ENCODE measurements at places on chromosomes 12 and 14. TPM values are rescaled to one million over a fixed set of nuclear protein-coding genes. Genes with fewer than 3 reads are reported as not detected.

The RILPL2 gene
- total RNA-seq, result 3.1 TPM

The RDH12 gene
- total RNA-seq, result not detected

The TDG gene
- total RNA-seq, result 20.1 TPM

The IGFBP6 gene
- total RNA-seq, result 139 TPM

DNA sequence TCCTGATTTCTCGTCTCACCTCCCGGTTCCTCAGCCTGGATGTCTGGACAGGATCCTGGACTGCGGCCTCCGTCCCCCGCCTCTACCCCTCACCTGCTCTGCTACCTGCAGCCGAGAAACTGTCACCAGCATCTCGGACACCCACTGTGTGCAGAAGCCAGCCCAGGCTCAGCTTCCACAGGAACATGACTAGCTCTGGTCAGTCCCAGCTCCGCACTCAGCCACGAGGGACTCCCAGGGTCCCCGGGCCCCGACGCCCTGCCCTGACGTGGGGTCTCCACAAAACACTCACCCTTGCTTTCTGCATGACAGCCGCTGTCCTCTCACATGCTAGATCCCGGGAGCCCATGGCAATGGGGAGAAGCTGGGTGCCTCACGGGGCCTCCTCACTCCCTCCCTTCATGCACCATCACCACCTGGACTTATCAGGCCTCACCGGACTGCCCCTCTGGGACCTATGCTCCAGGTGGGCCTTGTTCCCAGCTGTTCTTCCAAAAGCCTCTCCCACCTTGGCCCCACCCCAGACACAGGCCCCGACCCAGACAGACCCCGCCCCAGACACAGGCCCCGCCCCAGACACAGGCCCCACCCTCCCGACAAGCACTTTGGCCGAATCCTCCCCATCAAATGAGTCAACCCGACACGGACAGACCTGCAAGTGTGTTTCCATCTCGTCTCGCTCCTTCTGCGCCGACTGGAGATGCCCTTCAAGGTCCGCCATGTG, 26.9 kb upstream of the ANKLE2 start:
- no peak for DNase-seq

DNA sequence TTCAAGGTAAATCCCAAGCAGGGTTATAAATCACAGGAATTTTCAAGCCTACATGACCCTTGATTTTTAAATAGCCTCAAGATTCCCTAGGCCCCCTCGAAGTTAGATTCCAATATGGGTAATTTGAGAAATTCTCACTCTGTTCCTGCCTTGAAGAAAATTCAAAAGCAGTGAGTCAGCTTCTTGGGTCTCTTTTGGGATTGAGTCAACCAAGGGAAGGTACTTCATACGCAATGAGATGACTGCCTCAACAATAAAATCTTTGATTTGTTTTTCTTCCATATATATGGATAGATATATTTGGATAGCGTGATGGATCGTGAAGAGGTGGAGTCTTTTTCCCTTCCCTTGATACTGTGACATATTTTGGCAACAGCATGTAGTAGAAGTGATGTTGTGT, 180.4 kb upstream of the ATP2B1 start:
- no peak for DNase-seq

DNA sequence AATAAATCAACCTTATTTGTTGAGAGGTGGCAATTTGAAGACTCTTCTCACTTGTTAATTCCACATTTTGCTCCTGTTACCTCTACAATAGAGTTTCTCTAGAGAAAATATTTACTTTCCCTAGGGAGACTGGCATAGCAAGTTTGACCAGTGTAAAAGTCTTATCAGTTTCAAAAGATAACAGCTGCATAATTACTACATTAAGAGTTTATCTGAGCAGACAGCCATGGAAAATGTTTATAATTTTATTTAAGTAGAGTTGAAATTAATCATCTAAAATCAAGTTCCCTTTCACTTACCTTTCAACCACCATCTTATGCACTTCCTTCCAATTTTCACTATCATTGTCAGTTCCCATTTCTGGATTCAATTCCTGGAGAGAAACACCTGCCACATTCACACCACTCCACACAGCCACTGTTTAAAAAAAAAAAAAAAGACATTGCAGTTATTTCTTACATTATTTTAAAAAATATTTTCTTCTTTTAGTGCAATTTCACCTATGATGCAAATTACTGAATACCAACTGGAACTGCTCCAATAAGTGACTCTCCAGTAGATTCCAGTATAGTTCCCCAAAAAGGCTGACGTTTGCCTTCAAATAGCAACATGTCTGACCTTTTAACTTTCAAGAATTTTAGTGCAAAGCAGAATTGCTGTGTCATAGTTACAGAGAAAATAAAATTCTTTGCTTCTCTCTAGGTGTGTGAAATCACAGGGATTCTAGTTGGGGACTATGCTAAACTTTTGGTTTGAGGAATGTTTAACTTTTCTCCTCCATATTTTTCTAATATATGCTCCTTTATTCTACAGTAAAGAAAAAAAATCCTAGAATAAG, 19.4 kb downstream of the LDHB start:
- DNase-seq, result no peak

- DNase-seq, result no peak
These were observed 54.8 kb upstream of the TSPAN9 start for GRCh38 chr12:3022411-3022810.

Data from left cardiac atrium (tissue), 4 donors.